Activated T-helper 17 cell treated with anti-CD3 and anti-CD28 coated beads, Interleukin-2, amount 50 U/mL, for 72 hours (primary cell): ENCODE measurements at places on chromosomes 2 and 18. TPM values are rescaled to one million over a fixed set of nuclear protein-coding genes. Genes with fewer than 3 reads are reported as not detected.

- ATAC-seq = no peak
Observed at GRCh38 chr2:158182676-158183295, 81.1 kb downstream of the UPP2 start.

DNA sequence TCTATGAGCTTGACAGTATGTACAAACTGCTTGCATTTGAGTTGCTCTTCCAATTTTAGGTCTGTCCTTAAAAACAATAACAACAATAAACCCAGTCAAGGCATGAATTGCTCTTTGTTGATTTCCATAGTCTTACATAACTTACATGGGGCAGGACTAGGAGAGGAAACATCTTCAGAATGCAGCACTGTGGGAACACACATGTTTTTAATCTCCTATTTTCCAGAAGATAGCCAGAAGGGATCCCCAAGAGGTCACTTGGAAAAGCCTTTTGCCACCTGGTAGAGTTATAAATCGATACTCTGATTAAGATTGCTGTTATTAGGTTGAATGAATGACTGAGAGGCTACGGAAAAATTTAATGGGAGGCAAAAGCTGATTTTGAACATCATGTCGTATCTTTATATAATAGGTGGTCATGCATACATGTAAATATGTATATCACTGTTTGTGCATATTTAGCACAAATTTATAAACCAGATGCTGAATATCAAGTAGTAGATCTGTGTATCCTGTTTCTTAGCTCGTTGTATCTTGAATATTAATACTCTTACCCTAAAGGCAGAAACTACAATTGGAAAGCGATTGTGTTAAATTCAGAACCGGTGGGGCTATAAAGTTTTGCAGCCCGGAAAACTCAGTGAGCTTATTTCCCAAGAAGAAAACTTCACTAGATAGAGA, 479.4 kb upstream of the TCF4 start:
- no peak for ATAC-seq

VWA3B gene
- total RNA-seq = not detected

- no peak for ATAC-seq
Observed at GRCh38 chr2:231359441-231359840, 36.1 kb upstream of the B3GNT7 start.

- ATAC-seq = peak; percentile 45
Observed at GRCh38 chr2:179096090-179096489, 46.2 kb upstream of the CCDC141 start.

HES6 gene
- total RNA-seq = 1.3 TPM

ASB18 gene
- total RNA-seq = not detected

- no peak for ATAC-seq
Observed at GRCh38 chr2:7403092-7403775, 486.0 kb downstream of the RNF144A start.

GRCh38 chr2:125398738-125399524, 1257.0 kb upstream of the GYPC start:
- ATAC-seq = no peak

DNA sequence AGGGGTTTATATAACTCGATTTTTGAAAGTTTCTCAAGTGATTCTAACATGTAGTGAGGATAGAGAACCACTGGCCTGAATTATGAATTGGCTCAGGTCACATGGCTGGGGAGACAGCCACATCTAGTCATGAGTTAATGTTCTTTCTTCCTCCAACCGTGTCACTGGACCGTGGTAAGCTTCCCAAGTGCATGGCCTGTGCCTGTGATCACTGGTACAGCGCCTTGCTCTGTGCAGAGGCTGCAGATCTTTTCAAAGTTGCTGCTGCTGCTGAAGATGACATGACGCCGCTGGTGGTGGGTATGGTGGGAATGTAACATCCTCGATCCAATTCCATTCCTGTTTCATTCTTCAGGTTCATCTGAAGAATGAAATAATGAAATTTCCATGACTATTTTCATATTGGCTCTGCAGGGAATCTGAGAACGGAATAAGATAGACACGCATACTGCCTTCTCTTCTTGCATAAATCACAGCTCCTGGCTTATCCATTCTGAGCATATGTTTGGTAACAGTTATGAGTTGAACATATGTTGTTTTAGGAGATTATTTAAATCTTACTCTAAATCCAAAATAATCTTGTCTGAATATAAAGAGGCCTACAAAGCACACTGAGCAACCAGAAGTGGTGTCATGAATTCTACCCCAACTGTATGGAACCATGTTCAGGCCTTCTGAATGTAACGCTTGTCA, 100.5 kb upstream of the THSD7B start:
- no peak for ATAC-seq

HOXD1 gene
- not detected for total RNA-seq

GRCh38 chr2:70692256-70692655, 75.7 kb downstream of the ADD2 start:
- no peak for ATAC-seq

DNA sequence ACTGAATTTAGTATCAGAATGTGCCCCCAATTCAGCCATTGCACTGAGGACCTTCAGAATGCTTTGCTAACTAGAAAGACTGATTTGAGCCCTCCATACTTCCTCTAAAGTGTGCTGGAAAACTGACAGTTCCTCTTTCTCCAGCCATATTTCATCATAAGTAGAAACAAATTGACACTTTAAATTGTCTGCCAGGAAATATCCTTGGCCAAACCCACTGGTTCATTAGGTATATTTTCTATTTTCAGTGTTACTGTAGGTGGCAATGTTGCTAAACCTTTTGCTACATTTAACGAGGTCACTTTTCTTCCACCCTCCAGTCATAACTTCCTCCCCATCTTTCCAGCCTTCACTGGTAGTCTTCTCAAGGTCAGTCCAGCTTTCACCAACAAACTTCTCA, 21.5 kb downstream of the SP5 start:
- no peak for ATAC-seq

ABCG5 gene
- not detected for total RNA-seq

DNA sequence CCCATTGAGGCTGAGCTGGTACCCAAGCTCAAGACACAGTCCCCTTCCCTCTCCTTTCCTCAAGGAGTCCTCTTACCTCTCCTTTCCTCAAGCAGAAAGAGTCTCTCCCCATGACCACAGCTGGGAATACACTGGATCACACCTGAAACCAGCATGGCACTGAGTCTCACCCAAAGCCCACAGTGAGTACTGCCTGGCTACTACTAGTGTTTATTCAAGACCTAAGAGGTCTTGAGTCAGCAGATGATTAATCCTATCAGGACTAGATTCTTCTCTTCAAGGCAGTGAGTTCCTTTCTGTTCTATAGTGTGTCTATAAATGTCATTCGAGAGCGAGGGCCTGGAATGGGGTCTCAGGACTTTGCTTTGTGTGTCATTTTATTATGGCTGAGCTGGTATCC, 111.4 kb downstream of the METTL4 start:
- ATAC-seq = no peak

DNA sequence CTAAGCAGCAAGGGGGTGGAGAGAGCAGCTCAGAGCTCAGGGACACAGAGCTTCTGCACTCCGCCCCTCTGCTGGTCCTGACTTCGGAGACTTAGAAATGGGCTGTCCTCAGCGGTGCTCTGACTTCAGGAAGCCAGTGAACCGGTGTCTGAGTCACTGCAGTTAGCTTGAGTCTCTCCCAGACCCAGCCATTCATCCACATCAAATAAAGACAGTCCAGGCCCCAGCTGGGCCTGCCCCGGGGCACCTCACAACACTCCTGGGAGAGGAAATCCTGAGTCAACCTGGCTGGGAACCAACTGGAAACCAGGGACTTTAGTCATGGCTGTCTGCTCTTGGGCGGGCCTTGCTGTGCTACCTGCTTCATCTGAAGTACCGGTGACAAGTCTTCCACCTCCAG, 5.4 kb upstream of the ITGB6 start:
- ATAC-seq = peak; percentile 57

DNA sequence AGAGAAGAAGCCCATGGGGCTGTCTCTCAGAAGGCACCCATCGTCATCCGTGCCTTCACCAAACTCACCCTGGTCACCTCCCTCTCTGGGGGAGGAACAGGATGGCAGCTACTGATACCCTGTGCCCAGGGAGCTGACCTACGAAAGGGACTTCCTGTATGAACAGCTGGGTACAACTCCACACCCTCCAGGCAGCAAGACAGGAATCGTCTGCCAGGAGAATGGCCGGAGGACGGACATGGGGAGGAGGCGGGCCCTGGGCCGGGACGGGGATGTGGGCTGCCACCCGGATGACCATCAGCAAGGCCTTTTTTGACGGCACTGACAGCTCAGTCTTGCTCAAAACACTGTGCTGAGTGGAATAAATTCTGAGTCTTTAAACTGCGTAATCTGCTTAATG, 243.6 kb downstream of the HDAC4 start:
- ATAC-seq = no peak

- no peak for ATAC-seq
Observed at GRCh38 chr2:1671916-1672315, 72.4 kb downstream of the PXDN start.

SPC25 gene
- 32.8 TPM for total RNA-seq

- ATAC-seq = peak; percentile 41
Observed at GRCh38 chr2:102425441-102426132, 2.6 kb downstream of the IL18RAP start.

GRCh38 chr2:96150791-96151594, 5.8 kb upstream of the DUSP2 start:
- ATAC-seq = no peak

DNA sequence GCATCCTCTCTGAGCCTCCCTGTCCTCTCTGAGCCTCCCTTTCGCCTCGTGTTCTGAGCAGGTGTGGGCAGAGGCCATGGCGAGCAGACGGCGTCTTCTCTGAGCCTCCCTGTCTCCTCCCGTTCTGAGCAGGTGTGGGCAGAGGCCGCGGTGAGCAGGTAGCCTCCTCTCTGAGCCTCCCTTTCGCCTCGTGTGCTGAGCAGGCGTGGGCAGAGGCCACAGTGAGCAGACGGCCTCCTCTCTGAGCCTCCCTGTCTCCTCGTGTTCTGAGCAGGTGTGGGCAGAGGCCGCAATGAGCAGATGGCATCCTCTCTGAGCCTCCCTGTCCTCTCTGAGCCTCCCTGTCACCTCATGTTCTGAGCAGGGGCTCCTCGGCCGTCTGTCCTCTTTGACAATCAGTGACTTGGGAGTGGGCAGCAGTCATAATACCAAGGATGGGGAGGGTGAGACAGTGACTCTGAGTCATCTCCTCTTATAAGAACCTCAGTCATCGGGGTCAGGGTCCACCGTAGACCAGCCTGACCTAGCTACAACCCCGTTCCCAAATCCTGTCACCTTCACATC, 395.1 kb upstream of the SALL3 start:
- ATAC-seq = no peak

SLC14A1 gene
- 0.17 TPM for total RNA-seq

CYRIA gene
- total RNA-seq = 0.64 TPM

COL5A2 gene
- 0.77 TPM for total RNA-seq

- ATAC-seq = no peak
Observed at GRCh38 chr2:113220970-113221708, 47.4 kb downstream of the PSD4 start.

DNA sequence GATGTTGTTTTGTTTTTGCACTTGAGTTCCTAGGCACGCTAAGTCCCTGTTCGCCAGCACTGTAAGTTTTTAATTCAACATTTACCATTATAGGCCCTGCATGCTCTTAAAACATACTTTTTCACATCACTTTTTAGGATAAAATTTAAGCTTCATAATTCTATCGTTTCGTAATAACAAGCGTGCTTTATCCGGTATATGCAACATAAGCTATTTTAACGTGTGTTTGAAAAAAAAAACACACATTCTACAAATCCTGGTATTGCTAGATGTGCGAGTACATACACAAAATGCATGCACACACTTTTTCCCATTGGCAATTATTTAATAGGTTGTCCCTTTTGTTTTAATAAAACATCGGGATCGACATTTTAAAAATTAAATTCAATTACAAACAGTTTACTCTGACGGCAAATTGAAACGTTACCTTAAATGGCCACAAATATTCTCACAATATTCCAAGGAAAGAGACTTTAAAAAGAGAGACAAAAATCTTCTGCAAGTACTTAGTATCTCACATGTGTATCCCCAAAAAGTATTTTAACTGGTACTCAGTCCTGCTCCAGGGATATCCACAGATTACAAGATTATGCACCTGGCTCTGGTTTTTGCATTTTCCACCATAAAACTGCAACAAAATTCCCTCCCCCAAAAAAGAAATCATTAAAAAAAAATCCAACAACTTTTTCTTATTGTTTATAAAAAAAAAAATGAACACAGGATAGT, 1.0 kb upstream of the TCF4 start:
- no peak for ATAC-seq

DNA sequence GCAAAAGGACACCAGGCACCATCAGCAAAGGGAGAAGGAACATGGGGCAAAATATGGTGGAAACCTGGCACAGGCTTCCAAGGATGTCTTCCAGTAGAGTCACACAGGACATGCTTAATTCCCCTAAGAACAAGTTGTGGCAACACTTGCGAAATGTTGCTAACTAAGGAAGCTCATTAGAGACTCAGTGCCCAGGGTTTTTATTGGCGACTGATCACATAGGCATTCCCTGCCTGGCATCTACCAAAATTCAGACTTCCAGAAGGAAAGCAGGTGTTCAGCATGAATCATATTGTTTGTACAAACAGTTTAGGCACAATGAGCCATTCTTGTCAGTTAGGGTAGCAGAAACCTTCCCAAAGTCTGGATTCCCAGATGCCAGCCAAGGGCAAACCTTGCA, 25.7 kb downstream of the SLC4A1AP start:
- ATAC-seq = no peak
